Kidney glomerular epithelial cell (primary cell): ENCODE measurements at places on chromosomes 1 and 21.
A peak's percentile ranks its signal among the peaks of the same experiment; 100 is the strongest.

GRCh38 chr1:167439301-167439988, 78.9 kb downstream of the CD247 start:
- DNase-seq = peak; percentile 27

DNA sequence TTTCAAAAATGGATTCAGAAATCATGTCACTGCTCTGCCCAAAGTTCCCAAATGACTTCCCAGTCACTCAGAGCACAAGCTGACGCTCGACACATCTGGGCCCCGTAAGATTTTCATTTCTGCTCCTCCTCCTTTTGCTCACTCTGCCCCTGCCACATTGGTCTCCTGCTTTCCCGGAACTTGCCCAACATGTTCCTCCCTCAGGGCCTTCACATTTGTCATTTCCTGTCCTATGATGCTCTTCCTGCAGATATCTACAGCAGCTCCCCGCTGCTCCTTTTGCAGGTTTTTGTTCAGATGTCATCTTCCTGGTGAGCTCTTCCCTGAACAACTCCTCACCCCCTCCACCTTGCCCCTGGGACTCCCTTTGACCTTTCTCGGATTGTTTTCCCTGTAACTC, 58.5 kb upstream of the IVNS1ABP start:
- DNase-seq = no peak

DNA sequence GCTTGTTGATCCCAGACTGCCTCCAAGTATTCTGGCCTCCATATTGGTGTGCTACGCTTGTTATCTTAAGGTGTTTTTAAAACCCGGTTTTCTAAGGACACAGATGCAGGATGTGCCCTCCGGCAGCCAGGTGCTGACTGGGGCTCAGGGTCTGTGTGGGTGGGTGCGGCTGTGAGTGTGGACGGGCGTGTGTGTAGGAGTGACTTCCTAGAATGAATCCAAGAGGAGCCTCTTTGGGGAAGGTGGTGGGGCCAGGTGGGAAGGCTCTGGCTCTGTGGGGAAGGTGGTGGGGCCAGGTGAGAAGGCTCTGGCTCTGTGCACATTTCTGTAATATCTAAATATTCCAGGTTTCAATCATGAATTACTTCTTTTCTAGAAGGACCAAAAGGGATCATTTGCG, 12.8 kb upstream of the TSPEAR start:
- DNase-seq = no peak

DNA sequence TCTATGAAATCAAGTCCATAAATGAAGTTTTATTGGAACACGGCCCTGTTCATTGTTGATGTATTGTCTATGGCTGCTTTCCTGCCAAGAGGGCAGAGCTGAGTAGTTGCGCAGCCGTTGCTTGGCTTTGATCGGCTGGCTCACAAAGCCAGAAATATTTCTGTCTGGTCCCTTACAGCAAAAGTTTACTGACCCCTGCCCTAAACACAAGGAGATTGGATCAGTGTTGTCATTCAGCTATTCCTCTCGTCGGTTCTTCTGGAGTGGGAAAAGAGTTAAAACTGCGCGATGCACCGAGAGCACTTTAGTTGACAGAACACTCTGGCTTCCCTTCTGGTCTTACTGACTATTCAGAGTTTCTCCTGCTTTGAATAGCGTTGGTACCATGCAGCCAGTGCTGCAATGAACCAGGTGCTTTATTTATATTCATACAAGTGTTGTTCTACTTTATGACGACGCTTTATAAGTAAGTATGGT, 868 bp downstream of the ZBTB40 start:
- DNase-seq = peak; percentile 56

DNA sequence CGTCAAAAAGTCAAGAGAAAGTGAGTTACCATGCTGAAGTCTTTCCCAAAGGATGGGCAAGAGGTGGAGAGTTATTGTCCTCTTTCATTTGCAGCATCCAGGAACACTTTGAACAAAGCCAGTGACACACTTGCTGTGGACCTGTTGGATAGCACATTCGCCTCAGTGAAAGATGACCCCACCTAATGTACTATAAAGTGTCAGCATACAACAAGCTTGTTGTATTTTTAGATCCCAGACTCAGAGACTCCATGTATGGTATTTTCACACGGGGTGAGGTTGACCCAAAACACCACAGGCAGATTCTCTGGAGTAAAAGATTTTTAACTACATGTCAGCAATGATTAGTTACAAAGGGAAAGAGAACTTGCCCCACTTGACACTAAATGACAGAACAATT, 273.8 kb downstream of the PTBP2 start:
- DNase-seq = no peak

- no peak for DNase-seq
These were observed 29.7 kb downstream of the CTH start for GRCh38 chr1:70440642-70441391.

- DNase-seq = no peak
These were observed 24.0 kb upstream of the C1orf21 start for GRCh38 chr1:184362876-184363275.

DNA sequence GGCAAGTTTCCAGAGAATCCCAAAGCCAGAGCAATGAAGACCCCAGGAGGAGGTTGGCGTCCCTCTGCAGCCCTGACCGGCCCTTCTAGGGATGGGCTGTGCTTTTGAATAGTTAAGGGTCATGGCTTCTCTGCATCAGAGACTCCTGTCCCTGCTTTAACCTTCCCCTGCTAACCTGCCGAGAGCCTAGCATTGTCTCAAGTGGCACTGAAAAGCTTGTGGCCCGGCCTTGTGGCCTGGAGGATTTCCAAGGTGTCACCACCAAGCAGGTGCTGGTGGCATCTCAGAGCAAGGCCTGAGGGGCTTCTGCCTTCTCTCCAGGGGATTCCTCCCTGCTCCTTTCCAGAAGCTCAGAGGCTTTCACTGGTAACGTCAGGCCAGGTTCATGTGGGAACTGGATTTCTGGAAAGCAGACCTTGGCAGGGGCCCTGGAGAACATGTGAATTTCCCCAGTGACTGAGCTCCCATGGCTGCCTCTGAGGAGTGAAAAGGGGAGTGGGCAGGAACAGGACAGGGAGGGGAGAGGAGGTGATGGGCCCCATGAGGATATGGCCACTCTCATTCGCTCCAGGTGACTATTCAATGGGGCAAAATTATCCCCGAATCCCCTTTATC, 409.9 kb downstream of the PTPRU start:
- no peak for DNase-seq

DNA sequence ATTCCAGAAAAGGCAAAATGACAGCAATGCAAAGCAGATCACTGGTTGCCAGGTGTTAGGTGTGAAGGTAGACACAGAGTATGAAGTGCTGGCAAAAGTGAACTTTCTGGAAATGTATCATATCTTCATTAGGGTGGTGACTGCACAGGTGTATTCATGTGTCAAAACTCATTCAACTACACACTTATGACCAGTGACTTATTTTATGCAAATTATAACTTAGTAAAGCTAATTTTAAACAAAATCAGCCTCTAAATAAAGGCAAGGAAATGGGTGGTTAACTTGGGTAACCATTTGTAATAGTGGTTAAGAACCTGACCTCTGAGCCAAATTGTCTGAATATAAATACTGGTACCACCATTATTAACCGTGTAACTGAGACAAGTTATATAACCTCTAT, 7.4 kb downstream of the COP1 start:
- no peak for DNase-seq

GRCh38 chr1:221408117-221408803, 333.6 kb downstream of the DUSP10 start:
- no peak for DNase-seq

DNA sequence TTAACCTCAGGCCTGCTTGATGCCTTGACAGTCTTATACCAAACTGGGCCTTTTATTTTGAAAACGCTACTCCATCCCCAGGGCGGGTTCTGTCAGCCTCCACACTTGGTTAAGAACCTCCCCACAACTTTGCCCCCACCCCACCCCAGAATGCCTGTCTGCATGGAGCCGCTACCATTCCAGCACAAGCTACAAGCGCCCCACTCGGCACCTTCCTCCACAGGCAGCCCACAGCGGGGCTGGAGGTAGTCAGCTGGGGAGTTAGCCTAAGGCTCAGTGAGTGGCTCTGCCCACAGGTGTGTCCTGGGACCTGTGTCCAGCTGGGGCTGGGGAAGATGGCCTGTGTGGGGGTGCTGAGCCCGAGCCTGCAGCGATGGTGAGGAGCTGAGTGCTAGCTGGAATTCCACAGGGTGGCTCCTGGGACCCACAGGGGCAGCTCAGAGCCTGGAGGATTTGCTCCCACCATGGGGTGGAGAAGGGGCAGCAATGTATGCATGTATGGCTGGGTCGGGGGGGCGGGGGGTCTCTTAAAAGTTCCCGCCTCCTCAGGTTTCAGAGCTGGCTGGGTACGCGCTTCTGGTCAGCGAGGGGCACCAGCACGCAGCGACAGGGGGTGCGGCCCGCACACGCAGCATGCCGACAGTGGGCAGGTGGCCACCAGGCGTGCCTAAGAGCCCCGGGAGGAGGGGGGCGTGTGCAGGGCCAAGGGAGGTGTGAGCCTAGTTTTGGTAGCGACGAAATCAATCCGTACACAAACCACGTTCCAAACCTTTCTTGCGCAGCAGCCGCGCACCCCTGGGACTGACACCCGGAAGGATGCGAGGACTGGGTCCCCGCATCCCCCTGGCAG, 917 bp downstream of the ETNK2 start:
- no peak for DNase-seq

GRCh38 chr1:5934058-5934884, 58.0 kb downstream of the NPHP4 start:
- DNase-seq = no peak

DNA sequence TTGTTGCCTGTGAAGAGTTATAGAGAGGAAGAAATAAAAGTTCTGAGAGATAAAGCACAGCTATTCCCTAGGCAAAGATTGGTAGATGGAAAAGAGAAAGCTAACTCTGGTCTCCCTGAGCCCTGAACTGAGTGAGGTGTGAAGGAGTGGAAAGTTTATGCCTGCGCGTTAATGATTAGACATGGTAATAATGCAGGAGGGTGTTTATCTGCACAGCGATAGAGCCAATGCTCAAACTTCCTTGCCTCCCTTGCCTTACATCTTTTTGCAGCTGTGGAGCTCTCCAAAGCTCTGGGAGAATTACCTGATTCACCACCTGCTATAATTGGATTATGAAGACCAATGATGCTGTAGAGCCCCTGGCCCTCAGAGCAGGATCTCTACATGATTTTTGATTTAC, 32.8 kb upstream of the CHRM3 start:
- DNase-seq = peak; percentile 53

DNA sequence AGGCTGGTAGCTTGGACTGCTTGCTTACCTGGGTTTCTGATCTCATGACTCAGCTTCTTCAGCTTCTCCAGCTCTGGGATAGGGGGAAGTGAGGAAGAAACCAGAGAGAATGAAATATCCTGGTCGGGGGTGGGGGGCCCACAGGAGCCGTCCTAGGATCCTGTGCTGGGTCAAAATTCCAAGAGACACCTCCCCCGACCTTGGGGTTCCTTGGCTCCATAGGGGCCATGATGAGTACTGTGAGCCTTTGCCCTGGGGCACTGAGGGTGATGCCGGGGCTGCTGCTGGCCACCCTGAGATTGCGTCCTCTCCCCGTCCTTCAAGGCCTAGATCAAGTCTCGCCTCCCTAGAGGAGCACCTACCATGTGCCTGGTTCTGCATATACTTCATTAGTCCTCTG, 40.0 kb downstream of the MYOM3 start:
- DNase-seq = no peak

GRCh38 chr1:168224991-168225390, 813 bp upstream of the SFT2D2 start:
- no peak for DNase-seq

GRCh38 chr21:38999161-38999560, 184.1 kb downstream of the PSMG1 start:
- no peak for DNase-seq

- DNase-seq = no peak
These were observed 1047.3 kb downstream of the ADGRL2 start for GRCh38 chr1:82848043-82848442.

GRCh38 chr1:2347409-2347785, 44.0 kb downstream of the MORN1 start:
- DNase-seq = no peak

- DNase-seq = no peak
These were observed 652.2 kb upstream of the USP24 start for GRCh38 chr1:55867304-55867843.

GRCh38 chr1:47576758-47577115, 138.9 kb downstream of the FOXD2 start:
- DNase-seq = no peak

DNA sequence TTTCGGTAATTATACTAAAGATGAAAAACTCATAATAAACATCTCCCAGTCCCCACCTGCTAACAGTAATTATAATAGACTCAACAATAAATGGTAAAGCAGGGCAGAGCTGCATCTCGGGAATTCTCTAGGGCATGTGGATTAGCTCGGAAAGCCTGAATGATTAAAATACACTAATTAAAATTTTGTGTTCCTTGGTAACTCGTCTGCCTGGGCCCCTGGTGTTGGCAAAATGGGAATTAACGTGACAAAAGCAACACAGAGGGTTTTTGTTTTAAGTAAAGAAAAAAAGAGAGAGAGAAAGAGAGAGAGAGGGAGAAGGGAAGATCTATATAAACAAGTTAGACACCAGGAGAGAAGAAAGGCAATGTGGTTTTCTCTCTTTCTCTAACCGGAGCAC, 62.1 kb downstream of the CASZ1 start:
- DNase-seq = no peak

DNA sequence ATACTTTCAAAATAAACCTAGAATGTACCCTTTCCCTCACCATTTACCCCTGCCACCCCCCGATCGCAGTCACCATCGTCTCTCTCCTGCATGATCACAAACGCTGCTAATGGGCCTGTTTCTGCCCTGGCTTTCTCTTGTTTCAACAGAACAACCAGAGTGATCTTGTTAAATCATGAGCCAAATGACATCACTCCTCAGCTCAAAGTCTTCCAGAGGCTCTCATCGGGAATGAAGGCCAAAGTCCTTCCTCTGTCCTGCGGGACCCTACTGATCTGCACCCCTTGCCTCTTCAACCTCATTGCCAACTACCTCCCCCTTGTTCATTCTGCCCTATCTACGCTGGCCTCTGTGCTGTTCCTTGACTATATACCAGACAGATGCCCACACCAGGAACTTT, 39.4 kb upstream of the PTGFRN start:
- DNase-seq = no peak

GRCh38 chr1:153357853-153358690, at the start of gene S100A9:
TSS of gene S100A9 (plus strand) at chr1:153357854. CDS start at chr1:153358284, 430 bp downstream.
- no peak for DNase-seq

DNA sequence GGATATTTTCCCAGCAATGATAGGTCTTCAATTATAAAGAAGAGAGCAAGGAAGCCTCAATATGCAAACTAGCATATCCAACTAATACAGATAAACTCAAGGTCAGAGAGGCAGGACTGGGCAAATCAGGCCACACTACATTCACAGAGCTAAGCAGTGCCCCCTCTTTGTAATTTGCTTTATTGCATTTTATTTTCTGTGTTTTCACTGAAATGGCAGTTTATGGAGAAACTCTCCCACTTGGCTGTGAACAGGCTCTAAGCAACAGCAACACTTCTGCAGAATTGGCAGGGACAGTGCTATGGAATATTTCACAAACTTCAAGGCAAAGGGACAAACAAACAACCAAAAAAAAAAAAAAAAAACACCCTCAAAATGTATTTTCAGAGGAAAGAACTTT, 93.4 kb upstream of the SOD1 start:
- DNase-seq = no peak

GRCh38 chr1:53620061-53620855, 118.7 kb downstream of the GLIS1 start:
- DNase-seq = no peak

- DNase-seq = no peak
These were observed 14.6 kb upstream of the ACBD3 start for GRCh38 chr1:226201029-226201593.

GRCh38 chr1:227427411-227427810, 109.1 kb upstream of the CDC42BPA start:
- no peak for DNase-seq
